ENCODE measurements at places on chromosomes 12 and 14.
A peak's percentile ranks its signal among the peaks of the same experiment; 100 is the strongest.

DNA sequence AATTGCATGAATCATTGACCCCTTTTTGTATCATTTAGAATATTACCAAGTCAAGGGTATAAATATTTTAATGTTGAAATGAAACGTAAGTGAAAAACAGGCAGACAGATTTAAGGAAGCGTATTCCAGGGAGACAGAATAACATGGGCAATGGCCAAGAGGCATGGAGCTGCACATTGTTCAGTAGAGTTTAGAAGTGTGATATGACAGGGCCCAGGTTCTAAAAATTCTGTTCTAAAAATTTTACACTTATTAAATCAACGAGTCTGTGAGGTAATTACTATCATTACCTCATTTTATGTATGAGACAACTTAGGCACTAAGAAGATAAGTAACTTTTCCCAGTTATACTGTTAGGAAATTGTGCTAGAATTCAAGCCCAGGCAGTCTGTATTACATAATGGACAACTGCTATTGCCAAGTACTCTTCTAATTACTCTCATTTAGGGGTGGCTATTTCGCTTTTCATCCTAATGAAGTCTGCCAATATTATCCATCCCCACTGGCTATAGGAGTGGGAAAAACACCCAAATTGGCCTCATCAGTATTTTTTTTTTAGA, 103.2 kb upstream of the NAV3 start:
- no peak for DNase-seq

GRCh38 chr12:100576331-100577036, 3.0 kb downstream of the GAS2L3 start:
- no peak for DNase-seq

DNA sequence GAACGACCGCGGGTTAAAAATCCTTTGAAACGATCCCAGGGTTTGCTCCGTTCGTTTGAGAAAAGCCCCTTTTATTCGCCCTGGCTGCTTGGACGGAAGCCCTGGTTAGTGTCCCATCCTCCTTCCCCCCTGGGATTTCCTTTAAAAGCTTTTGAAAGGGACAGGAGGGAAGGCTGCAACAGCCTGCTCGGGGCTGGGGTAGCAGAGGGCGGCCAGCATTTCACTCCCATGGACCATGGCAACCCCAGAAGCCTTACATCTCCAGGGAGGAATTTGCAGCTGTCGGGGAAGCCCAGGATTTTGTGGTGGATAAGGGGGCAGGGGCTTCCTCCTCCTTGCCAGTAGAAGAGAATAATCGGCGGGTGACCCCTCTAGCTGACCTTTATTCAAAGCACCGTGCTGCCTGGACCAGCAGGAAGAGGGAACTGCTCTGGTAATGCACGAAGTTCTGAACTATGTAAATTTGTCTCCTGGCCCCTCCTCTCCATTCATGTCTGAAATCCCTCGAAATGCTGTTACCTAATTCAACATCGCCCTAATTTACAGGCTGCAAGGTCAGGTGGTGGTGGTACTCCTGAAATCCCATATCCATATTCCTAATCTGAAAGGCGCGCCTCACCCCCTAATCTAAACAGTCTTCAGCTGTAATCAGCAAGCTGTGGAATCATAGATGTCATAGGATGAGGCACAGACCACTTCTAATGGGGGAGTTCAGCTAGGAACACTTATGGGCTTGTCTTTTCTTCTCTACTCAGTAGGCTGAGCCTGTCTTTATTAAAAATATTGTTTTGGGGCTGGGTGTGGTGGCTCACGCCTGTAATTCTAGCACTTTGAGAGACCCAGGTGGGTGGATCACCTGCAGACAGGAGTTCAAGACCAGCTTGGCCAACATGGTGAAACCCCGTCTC, 1.0 kb upstream of the CLIP1 start:
- DNase-seq: peak; percentile 46

GRCh38 chr14:69153152-69153872, 393 bp upstream of the DCAF5 start:
- DNase-seq: peak; percentile 83

DNA sequence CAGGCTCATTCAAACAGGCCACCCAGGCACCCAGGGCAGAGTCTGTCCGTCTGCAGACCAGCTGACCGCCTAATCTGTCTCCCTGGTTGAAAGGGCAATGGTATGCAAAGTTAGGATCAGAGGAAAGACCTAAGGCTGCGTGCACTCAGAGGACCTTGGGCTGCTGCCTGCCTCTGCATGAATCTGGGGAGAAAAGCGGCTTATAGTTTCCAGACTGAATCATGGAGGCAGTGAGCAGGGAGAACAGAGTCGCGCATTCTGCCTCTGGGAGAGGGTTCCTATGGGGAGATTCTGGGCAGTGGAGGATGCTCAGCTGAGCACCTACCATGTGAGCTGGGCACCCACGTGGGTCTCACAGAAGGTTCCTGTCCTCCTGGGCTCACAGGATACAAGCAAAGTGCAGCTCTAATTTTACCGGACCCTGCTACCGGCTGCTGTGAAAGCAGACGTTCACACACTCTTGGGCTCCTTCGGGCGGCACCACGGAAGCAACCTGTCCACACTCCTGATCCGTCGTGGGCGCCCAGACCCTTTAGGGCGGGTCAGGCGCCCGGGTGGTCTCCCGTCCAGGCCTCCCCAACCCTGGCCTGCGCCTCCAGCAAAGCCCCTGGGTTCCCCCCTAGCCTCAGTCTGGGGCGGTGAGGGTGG, 772 bp downstream of the SCARB1 start:
- peak; percentile 44 for DNase-seq

- no peak for DNase-seq
Measured at GRCh38 chr12:91894911-91895310, 250.7 kb downstream of the BTG1 start.

DNA sequence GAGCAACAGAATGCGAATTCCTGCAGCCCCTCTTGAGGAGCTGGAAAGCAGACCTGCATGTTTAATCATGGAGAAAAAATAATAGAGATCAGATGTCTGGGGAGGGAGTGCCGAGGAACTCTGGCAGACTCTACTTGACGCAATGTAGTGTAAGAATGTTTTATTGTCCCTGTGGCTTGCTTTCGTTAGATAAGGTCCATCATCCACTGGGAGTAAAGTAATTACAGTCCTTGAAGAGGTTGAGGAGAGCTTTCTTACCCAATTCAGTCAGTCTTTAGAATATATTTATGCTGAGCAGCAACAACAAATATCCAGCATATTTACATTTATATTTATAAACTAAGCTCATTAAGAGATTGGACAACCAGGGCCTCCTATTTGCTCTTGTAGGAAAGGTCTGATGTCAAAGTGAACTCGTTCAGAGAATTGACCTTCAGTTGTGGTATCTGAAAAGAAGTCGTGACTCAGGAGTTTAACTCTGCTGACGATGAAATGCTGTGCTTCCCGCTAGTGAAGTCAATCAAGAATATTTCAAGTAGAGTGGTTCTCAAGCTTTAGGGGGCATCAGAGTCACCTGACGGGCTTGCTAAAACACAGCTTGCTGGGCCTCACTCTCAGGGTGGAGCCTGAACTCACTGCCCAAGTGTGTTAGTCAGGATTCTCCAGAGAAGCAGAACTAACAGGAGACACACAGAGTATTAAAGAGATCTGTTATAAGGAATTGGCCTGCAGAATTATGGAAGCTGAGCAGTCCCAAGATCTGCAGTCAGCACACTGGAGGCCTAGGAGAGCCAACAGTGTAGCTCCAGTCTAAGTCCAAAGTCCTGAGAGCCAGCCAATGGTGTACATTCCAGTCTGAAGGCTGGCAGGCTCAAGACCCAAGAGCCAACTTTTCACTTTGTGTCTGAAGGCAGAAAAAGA, 139.3 kb upstream of the LMNTD1 start:
- no peak for DNase-seq

GRCh38 chr14:54681811-54682261, 114.9 kb downstream of the SAMD4A start:
- no peak for DNase-seq

- DNase-seq: no peak
Measured at GRCh38 chr12:99984271-99985128, at the start of gene ANKS1B. Gene ANKS1B (minus strand): TSS chr12:99984936. CDS start chr12:99984237, 699 bp downstream.

DNA sequence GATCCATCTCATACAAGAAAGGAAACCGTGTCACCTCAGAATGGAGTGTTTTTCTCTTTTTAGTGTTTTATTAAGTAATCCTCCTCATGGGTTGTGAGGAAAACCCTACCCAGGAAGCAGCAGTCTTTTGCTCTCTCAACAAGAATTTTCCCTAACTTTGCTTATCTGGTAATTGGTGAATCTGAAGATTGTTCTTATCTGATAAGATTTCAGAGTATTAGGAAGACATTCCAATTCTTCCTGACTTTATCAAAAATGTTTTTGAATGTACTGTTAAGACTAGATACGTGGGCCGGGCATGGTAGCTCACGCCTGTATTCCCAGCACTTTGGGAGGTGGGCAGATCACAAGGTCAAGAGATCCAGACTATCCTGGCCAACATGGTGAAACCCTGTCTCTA, 86.0 kb downstream of the PHLDA1 start:
- no peak for DNase-seq

- DNase-seq: no peak
Measured at GRCh38 chr12:13376610-13377373, 180.3 kb downstream of the EMP1 start.

GRCh38 chr14:101372894-101373620, 188.2 kb upstream of the DIO3 start:
- no peak for DNase-seq

GRCh38 chr14:60657456-60658210, 8.4 kb upstream of the SIX1 start:
- DNase-seq: no peak

DNA sequence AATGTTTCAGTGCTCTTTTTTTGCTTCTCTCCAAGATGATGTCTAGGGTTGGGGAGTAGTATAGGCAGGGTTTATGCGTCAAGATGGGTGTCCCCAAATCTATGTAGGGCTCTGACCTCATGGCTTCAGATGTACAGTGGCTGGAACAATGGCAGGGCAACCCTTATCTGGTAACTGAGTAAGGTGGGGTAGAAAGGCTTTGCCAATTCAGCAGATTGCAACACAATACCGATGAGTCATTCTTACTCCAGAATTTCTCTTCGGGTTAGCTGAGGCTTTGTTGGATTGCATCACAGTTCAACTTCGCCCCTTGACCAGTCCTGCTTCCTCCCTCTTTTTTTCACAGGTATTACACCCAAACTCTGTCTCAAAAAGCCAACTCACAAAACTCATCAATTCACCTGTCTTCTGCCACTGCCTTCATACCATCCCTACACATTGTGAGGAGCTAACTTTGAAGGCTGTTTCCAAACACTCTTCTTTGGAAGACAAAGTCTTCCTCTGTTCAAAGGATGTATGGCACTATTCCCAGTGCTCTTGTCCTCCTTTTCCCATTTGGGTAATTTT, 190.2 kb upstream of the CNOT2 start:
- no peak for DNase-seq

DNA sequence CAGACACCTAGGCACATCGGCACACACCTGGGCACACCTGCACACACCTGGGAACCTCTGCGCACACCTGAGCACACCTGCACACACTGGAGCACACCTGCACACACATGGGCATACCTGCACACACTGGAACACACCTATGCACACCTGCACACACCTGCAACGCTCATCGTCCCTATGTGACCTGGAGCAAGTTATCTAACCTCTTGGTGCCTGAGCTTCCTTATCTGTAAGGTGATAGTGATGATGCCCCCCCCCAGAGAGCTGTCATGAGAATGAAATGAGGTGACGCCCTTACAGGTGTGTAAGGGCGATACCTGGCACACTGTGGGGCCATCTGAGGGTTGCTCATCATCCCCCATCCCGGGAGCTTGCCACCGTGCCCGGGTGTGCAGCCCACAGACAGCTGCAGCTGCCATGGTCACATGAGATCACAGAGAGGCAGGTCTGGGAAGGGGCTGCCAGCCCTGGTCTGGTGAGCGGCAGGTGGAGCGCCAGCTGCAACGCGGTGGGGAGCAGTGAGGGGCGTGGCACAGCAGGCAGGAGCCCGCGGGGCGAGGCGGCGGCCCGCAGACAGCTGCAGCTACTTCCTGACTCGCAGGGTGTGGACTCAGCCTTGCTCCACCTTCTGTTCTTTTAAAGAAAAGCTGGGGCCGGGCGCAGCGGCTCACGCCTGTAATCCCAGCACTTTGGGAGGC, 59.9 kb upstream of the FBRSL1 start:
- DNase-seq: no peak

GRCh38 chr14:71751264-71751663, 181.0 kb upstream of the RGS6 start:
- no peak for DNase-seq

DNA sequence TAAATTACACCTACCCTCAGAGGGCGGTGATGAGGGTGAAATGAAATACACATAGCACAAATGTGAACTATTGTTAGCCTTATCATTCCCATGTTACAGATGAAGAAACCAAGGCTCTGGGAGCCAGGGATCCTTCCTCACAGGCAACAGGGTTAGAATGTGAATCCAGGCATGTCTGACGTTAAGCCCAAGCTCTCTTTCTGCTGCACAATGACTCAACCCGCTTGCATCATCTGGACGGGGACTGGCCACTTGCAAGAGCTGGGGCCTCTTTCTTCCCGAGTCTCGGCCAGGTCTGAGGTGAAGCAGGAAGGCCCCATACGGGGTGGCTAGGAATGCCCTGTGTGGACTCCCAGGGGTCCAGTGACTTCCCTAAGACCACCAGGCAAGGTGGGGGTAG, 105.2 kb downstream of the RBM19 start:
- no peak for DNase-seq

DNA sequence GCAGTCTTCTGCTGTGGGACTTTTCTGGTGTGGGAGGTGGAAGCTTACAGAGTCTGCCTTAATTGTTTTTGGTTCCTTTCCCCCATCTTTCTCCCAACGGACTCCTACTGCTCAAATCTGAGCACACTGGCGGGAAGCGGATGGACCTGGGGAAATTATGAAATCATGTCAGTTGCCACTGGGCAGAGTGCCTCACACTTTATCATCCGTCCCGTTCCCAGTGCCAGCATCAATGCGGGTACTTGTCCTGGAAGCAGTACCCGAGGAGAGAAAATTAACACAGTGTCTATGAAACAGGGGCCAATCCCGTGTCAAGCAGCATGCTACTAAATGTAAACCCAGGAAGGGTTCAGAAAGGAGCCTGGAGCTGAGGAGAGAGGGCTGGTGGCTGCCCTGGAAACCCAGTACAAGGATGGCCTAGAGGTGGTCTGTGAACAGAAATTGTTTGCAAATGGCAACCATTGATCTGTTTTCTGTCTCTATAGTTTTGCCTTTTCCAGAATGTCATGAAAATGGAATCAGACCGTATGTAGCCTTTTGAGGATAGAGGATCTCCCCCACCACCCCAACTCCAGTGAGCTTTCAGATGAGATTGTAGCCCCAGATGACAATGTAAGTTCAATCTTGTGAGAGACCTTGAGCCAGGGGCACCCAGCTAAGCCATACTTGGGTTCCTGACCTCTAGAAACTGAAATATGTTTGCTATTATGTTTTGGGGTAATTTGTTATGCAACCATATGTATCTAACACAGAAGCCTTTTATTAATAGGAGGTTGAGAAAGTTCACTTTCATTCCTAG, 908 bp upstream of the CDKL1 start:
- no peak for DNase-seq

All from hippocampal formation (tissue), 2 donors.